ENCODE measurements at places on chromosomes 7 and 10.

DNA sequence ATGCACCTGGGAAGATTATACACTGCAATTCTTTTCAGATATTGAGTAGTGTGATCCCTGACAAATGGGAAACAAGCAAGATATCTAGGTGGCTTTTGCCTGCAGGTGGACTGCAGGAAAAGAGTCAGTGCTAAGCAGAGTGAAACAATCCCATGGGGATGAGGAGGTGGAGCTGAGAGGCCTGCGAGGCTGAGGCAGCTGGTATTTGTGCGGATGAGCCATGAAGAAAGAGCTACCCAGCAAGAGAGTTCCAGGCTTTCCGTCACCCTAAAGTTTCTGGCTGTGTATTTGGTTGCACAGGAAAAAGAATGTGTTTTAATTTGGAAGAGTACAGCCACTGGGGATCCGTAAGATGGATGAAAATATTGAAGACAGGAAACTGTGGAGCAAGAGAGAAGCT is 714.1 kb upstream of the COBL start:
- DNase-seq: no peak

- DNase-seq: no peak
These were observed 288.2 kb downstream of the ADK start for GRCh38 chr10:74439213-74439612.

DNA sequence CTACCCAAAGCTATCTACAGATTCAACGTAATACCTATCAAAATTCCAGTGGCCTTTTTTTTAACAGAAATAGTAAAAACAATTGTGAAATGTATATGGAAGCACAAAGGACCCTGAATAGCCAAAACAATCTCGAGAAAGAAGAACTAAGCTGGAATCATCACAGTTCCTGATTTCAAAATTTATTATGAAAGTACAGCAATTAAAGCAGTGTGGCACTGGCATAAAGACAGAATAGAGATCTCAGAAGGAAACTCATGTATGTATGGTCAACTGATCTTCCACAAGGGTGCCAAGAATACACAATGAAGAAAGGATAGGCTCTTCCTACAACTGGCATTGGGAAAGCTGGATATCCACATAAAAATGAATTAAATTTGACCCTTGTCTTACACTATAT is 23.2 kb downstream of the PNLIPRP3 start:
- DNase-seq: no peak

GRCh38 chr7:26865094-26865388 is 651 bp upstream of the SKAP2 start:
- DNase-seq: no peak

GRCh38 chr7:48307041-48307714 is 135.9 kb downstream of the ABCA13 start:
- DNase-seq: no peak

- no peak for DNase-seq
These were observed 21.7 kb upstream of the LRRC17 start for GRCh38 chr7:102890971-102891692.

DNA sequence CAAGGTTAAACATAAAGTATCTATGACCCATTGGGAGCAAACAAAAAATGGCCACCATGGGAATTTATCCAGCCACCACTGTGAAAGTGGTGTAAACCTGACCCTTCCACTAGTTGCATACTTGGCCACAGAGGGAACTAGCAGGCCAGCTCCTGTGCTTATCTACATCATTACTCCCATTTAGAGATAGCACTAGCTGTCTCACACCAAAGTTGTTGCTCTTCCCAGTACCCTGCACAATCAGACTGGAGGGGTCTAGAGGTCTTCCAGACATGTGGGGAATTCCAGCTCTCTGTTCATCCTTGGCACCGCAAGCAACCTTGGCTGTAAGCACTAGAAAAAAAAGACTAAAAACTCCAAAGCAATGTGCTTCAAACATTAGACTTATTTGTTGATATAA is 113.9 kb downstream of the IPMK start:
- no peak for DNase-seq

- no peak for DNase-seq
These were observed 489.5 kb downstream of the REEP3 start for GRCh38 chr10:64010711-64011110.

GRCh38 chr7:12357508-12357907 is 46.2 kb downstream of the VWDE start:
- DNase-seq: no peak

- DNase-seq: no peak
These were observed 558 bp upstream of the ABCC2 start for GRCh38 chr10:99781734-99782429.

- no peak for DNase-seq
These were observed 92.2 kb upstream of the EFCAB10 start for GRCh38 chr7:105673367-105674084.

GRCh38 chr7:158494643-158495042 is 93.0 kb downstream of the PTPRN2 start:
- DNase-seq: no peak

DNA sequence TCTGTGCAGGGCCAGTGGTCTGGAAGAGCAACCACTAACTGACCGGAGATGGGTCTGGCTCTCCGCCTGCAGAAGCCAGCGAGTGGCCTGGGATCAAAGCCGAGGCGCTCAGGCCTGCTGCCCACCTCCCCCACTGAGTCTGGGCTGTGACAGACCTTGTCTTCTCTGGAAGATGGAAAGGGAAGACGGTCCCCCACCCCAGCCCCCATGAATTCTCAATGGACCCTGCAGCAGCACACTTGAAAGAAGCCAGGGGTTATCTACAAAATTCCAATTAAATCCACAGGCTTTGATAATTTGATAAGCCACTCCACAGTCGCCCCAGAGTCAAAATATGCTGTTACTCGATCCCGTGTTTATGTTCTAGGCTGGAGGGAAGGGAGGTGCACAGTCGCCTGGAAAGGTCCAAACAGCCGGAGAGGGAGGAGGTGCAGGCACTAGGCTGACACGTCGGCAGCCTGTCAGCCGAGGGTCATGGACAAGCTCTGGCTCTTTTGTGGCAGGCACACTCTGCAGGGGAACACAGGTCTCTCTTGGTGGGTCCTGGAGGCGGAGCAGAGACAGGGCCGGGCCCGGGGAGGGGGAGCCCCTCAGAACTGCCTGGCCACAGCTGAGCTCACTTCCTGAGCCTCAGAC is 134.9 kb downstream of the SH3PXD2A start:
- no peak for DNase-seq

DNA sequence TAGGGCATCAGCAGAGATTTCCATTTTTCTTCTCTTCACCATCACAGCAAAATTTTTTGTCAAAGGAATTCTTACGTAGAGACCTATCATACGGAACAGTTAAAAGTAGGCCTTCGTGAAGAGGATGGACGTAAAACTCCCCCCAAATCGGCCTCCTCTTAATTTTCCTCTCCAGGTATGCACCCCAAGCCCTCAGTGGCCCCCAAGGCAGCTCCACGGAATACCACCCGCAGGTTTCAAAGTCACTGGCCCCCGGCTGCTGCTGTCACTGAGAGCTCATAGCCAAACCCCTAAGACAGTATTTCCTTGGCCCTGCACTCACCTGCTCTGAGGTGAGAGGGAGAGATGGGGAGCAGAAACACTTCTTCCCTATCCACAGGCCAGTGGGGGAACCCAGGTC is 8.8 kb downstream of the PODXL start:
- DNase-seq: no peak

DNA sequence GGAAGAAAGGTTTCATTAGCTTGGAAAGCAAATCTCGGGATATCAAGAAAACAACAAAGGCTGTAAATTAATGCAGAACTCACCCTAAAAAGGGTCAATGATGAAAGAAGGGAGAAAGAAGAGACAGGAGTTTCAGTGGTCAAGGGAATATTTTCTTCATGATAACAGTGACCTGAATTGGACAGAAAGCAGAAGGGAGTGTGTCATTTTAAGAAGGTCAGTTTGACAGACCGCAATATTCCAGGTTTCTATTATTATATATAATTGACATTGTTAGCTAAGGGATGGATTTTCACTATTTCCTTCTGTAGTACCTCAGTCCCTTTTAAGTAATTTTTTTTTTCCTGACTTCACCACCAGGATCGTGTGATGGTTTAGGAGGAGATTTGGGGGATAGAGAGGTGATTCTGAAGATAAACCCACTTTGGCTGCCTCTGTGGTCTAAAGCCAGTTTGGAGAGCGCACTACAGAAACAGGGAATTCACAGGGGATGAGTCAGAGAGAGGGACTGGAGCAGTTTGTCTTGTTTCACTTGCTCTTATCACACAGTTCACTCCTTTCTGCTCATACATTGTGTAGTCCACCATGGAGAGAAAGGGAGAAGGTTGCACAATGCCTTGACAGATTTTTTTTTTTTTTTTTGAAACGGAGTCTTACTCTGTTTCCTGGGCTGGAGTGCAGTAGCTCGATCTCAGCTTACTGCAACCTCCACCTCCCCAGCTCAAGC is 417.9 kb downstream of the AUTS2 start:
- no peak for DNase-seq

DNA sequence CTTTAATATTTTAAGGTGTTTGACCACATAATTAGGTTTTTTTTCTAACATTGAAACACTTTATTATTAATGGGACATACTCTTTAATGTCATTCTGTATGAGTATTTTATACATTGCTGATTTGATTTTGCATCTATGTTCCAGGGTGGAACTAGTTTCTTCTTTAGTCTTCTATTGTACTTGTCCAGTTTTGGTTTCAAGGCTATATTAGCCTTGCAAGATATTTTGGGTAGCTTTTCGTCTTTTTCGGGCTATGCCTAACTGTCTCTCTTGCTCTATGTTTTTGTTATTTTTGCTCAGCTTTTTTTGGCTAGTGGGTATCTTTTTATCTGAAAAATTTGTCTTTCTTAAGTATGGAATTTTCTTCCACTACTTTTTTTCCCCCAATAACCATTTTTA is 38.7 kb upstream of the MKX start:
- no peak for DNase-seq

DNA sequence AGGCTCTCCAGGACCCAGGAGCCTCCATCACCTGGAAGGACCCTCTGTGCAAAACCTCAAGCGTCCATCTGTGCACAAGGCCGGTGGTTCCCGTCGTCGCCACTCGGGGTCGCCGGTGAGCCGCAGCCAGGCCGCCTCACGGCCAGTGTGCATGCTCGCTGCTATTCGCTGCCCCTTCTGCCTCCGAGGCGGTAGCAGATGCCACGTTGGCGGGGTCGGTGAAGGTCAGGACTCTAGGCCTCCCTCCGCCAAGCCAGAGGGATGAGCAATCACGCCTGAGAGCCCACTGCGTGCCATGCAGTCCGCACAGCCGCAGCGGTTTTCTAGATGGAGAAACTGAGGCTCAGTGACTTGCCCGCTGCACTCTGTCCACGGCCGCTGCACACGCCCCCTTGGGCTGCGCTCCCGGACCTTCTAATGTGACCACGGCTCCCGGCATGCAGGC is 5.7 kb downstream of the UPK3B start:
- no peak for DNase-seq

- no peak for DNase-seq
These were observed 35.6 kb upstream of the XRCC2 start for GRCh38 chr7:152711444-152711944.

GRCh38 chr7:30503274-30504212 is 1.1 kb downstream of the GGCT start:
- DNase-seq: no peak

DNA sequence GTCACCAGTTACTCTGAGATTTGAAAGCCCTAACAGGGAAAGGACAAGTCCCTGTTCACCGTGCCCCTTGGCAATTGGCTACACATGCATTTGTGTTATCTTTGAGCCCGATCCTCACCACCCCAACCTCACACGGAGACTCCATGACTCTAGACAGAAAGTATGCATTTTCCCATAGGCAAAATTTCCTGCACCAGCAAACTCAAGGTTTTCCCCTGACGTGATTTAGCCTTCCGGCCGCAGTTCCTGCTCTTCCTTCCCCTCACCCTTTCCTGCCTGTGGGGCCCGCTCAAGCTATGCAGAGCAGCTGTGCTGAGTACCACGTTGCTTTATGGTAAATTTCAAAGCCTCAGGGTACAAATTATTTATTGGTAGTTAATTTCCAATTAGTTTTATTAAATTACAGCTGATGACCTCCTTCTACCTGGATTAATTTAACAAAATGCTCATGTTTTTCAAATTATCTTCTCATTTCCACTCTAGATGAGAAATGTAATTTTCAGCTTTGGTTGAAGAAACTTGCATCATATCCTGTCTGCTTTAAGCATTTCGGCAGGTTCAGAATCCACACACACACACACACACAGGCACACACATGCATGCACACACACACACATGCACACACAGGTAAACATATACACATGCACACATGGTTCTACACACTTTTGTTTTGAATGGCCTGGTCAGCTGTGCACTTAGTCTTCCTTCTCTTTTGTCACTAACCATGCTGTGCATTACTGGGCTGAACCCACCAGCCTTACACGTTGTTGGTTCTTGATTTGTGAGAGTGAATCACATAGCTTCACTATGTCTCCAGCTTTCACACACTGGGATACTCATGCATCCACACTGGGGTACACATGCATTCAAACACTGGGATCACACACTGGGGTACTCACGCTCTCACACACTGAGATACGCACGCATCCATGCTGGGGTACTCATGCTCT is 283.1 kb upstream of the PITRM1 start:
- DNase-seq: no peak

- no peak for DNase-seq
These were observed 128.8 kb downstream of the LHPP start for GRCh38 chr10:124590216-124591122.

GRCh38 chr7:19772841-19773760 is at the start of gene TMEM196:
Gene TMEM196 (minus strand): TSS chr7:19773617. CDS start chr7:19772696, 921 bp downstream.
- no peak for DNase-seq

DNA sequence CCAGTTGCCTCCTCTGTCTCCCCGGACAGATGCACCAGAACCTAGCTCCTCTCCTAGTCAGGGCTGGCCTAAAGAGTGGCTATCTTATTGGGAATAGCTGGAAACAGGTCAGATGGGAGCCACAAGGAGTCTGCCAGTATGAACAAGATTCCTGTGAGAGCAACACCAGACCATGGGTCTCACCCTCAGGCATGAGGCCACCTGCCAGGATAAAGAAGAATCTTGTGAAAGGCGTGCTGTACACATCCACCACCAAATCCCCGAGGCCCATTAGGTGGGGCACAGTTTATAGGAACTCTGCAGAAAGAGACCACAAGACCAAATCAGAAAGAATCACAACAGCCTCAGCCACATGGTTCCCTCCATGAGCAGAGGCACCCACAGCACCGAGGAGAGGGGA is 325.9 kb downstream of the TNS3 start:
- no peak for DNase-seq

- DNase-seq: no peak
These were observed 30.0 kb upstream of the AUTS2 start for GRCh38 chr7:69568266-69568665.

GRCh38 chr7:101891936-101892640 is 74.7 kb downstream of the CUX1 start:
- DNase-seq: no peak

DNA sequence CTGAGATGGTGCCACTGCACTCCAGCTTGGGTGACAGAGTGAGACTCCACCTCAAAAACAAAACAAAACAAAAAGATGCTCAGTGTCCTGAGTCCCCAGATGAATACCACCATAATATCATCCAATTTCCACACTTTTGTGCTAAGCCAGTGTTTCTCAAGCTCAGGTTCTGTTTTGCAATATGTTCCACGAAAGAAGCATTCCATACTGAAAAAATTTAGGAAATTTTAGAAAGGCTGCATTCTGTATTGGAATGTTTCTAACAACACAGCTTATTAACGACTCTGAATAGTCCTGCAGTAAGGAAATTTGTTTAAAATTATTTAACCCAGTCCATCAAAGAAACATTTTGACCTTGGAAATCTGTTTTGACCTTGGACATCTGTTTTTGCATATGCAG is 142.4 kb downstream of the EPC1 start:
- no peak for DNase-seq

- no peak for DNase-seq
These were observed 114.7 kb downstream of the CHN2 start for GRCh38 chr7:29309041-29309854.

- DNase-seq: no peak
These were observed 132.9 kb downstream of the MBL2 start for GRCh38 chr10:52639652-52640051.

- DNase-seq: no peak
These were observed 10.5 kb downstream of the CRCP start for GRCh38 chr7:66125052-66125694.
